Liver (tissue), 10 donors: ENCODE measurements at places on chromosomes 1 and 21. TPM values are rescaled to one million over a fixed set of nuclear protein-coding genes. Genes with fewer than 3 reads are reported as not detected.

NFASC gene
- total RNA-seq = 5.4 TPM

DNA sequence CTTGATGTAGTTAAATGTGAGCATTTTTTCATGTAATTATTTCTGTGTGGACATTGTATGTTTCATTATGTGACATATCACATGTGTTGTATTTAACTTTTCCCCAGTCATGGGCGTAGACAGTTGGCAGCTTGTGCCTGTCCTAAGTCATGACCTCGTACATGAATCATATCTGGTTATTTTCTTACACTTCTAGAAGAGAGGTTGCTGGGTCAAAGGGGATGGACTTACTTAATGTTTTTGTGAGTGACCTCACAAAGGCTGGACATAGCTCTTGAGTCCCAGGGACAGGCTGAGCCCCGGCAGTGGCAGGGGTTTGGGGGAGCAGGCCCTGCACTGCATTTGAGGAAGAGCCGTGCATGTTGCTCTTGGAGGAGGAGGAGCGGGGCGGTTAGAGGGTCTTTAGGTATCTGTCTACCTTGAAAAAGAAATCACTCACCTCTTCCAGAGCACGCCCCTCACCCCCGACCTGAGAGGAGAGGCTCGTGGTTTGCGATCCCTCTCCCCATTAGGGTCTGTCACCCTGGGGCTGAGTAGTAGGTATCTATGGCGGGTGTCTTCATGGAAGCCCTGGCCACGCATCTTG, 16.4 kb downstream of the IFNGR2 start:
- no peak for DNase-seq

GRCh38 chr1:165330483-165330882, 26.0 kb downstream of the LMX1A start:
- DNase-seq = no peak

GRCh38 chr1:43841321-43842174, 92.1 kb upstream of the ARTN start:
- no peak for DNase-seq

MMP23B gene
- total RNA-seq = 1.6 TPM

GRCh38 chr1:203299169-203299568, 6.2 kb upstream of the BTG2 start:
- no peak for DNase-seq

GRCh38 chr1:91732291-91733107, 153.5 kb downstream of the TGFBR3 start:
- no peak for DNase-seq

- no peak for DNase-seq
These were observed 58.3 kb upstream of the ARTN start for GRCh38 chr1:43875331-43875730.

ZBTB8A gene
- 3.3 TPM for total RNA-seq

DNA sequence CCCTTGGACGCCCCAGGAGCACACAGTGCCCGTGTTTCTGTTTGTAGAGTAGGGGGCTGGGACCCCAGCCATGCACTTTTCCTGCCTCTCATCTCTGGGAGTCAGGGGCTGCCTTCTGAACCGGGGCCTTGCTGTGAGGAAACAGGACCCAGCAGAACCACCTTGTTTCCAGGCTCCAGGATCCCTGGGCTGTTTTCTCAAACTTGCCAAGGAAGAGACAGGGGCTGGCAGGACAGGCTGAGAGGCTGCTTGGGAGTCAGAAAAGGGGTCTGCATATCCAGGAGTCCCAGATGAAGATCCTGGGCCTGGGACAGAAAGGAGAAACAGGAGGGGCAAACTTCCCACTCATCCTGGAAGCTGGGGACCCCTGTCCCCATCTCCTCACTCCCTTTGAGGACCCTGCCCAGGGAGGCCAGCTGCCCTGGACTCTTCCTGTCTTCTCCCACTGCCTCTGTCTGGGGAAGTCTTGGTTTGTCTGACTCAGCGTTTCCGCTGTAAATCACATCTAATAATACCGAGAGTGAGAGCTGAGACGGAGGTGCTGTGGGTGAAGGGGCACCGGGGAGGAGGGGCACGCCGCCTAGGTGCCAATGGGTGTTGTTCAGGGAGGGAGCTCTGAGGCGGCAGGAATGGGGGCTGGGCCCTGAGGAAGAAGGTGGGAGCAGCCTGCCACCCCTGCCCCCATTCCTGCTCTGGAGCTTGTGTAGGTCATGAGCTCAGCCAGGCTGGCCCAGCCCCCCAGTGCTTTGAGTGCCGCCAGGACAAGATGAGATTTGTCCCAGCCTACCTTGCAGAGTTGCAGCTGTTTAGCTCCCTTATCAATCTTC, 16.7 kb downstream of the POU3F1 start:
- no peak for DNase-seq

DNA sequence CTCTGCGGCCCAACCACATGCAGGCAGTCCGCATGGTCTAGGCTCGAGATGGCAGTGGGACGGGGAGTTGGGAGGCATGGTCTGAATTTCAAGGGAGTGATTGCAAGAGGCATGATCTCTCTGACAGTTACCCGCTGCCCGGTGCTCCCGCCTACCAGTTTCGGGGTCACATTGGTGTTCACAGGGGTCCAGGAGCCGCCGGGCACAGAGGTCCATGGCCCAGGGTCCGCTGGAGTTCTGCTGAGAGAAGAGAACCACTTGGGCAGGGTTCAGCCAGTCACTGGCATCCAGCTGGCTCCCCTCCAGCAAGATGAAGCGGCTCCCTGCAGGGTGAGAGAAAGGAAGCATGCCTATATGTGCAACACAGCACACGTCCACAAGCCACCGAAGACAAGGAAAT, 141.3 kb downstream of the ASTN1 start:
- no peak for DNase-seq

DNA sequence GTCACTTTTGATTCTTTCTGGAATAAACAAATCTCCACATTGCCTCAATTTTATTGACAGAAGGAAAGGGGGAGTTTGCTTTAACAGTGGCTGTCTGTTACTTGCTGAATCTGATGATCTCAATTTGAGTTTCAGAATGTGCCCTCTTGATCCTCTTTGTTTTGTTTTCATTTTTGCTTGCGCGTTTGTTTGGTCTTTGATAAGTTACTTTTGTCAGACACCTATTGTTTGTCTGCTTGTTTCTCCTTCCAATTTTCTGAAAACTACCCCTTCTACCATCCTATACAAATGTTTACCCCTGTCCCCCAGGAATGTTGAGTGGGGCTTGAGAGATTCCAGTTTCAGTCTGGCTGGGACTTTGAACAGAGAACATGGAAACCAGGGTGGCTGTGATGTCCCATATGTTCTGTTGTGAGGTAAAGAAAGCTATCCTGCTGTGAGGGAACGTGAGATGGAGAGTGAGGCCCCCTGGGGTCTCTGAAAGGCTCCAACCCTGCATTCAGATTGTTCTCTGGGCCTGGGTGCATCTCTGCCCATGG, 11.8 kb upstream of the XCL2 start:
- no peak for DNase-seq

GRCh38 chr1:201887116-201887866, 1.4 kb upstream of the SHISA4 start:
- no peak for DNase-seq

- no peak for DNase-seq
These were observed 43.3 kb downstream of the GPR88 start for GRCh38 chr1:100581096-100581705.

DNA sequence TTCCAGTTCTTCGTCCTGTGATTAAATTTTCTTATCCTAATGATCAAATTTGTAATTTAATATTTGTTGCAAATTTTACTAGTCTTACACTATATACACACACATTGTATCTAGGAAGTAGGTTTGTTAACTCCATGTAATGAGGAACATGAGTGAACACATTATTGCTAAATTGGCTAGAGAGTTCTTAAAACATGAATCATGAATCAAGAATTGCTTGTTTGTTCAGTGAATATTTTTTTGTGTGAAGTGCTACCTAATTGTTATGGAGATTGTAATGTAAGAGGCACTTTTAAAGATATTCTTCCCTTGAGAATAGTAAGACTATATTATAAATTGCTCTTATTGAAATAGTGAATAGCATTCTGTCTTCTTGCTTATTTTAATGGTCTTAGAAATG, 4.6 kb downstream of the GPSM2 start:
- no peak for DNase-seq

GFI1 gene
- 0.67 TPM for total RNA-seq

DNA sequence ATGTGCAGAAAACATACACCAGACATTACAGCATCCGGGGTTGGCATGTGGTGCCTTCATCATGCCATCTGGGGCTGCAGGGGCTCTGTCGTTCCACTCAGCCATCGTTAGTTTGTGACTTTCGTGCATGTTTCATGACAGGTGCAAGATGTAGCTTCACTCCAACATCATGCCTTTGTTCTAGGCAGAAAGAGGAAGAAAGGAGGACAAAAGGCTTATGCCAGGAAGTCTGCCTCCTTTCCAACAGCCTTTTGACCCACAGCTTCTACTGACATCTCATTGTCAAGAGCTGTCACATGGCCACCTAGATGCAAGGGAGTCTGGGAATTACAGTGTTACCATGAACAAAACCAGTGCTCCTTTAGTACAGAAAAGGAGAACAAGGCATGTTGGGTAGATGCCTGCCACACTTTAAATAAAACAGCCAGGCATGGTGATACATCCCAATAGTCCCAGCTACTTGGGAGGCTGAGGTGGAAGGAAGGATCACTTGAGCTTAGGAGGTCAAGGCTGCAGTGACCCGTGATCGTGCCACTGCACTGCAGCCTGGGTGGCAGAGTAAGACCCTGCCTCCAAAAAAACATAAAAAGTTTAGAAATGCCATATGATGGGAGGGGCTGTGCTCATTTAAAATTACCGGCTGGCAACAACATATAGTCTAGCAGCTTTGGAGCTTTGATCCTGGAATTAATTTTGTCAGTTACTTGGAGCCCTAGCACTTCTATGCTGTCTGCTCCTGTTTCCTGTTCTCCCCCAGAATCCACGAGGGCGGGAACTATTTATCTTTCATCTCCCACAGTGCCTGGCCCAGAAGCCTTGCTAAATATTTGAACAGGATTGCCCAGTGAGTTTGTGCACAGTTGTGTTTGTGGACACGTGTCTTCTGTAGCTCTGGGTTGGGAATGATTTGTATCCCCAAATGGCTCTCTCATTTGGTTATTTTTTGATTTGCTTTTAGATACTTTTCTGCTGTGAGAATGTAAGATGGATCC, 7.4 kb downstream of the DOP1B start:
- DNase-seq = no peak

DNA sequence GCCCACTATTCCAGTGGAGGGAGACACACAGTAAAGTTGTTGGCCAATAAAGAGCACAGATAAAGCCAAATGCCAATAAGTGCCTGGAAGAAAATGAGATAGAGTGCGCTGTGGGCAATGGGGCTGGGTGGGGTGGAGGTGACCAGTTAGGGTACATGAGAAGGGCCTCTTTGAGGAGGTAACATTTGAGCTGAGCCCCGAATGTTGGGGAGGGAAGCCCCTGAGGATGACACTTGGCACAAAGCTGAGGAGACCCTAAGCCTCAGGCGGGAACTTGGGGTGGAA, 979 bp downstream of the S100A9 start:
- DNase-seq = no peak

BOLA1 gene
- total RNA-seq = 10.2 TPM

DNA sequence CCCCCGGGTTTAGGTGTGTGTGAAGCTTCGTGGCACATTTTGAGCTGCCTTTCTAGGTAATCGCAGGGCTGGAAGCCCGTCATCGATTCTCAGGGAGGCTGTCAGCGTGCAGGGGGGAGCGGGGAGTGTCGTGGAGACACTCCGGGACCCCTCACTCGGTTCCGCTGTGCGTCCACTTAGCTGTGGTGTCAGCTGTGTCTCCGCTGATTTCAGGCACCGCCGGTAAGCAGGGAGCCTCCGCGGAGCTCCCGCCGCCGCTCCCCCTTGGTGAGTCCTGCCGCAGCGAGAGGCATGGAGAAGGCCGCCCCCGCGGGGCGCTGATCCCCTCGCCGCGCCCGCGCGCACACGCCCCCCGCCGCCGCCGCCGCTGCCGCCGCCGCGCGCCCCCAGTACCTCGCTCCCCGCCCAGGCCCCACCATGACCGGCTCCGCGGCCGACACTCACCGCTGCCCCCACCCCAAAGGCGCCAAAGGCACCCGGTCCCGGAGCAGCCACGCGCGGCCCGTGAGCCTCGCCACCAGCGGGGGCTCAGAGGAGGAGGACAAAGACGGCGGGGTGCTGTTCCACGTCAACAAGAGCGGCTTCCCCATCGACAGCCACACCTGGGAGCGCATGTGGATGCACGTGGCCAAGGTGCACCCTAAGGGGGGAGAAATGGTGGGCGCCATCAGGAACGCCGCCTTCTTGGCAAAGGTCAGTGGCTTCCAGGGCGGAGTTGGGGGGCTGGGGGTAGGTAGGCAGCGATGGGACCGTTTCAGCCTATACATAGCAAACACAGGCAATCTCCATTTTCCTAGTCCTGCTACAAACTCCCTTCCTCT, 995 bp downstream of the VASH2 start:
- DNase-seq = no peak

DNA sequence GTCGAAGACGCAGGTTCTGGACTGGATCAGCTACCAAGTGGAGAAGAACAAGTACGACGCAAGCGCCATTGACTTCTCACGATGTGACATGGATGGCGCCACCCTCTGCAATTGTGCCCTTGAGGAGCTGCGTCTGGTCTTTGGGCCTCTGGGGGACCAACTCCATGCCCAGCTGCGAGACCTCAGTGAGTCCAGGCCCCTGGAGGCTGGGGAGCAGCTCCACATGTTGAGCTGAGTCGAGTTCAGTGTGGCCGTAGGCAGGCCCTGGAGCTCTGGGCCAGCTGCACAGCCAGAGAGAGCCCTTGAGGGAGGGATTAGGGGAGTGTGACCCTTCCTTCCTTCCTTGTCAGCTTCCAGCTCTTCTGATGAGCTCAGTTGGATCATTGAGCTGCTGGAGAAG, 1.6 kb downstream of the ELF3 start:
- DNase-seq = no peak
